AG09319 (cell line): ENCODE measurements at places on chromosomes 4 and X.

DNA sequence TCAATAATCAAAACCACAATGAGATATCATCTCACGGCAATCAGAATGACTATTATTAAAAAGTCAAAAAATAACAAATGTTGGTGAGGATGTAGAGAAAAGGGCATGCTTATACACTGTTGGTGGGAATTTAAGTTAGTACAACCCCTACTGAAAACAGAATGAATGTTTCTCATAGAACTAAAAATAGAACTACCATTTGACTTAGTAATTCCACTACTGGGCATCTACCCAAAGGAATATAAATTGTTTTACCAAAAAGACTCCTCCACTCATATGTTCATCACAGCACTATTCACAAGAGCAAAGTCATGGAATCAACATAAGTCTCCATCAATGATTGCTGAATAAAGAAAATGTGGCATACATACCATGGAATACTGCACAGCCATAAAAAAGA lies 278.1 kb upstream of the ARSJ start:
- DNase-seq: no peak

DNA sequence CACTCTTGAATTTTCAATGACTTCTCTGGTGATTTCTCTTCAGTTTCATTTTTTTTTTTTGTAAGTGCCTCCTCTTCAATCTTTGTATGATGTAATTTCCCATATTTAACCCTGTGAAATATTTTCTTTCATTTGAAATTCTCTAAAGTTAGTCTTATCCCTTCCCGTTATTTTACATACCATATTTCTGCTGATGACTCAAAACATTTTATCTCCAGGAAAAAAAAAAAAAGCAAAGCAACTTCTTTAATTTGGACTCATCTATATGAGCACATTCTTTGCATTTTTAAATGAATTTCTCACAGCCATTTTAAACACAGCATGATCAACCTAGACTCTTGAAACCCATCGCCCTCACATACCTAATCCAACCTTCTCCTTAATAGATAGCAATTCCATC lies 1831.4 kb downstream of the ARAP2 start:
- DNase-seq: no peak

DNA sequence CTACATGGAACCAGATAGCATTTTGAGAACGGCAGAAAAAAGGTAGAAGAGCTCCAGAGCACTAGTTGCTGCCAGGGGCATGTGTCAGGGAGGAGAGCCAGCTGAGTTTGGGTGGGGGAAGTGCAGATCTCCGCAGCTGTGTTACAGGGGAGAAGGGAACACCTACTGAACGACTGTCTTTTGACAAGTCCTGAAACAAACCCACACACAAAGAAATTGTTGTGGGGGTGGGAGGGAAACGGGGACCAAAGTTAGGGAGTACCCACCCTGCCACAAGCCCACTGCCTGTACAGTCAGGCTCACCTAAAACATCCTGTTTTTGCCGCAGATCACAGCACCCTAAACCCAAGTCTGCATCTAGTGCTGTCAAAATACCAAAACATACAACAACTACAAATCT lies 55.5 kb downstream of the LEF1 start:
- no peak for DNase-seq

- DNase-seq: no peak
These were observed 1071.8 kb downstream of the CCSER1 start for GRCh38 chr4:91198951-91199350.

DNA sequence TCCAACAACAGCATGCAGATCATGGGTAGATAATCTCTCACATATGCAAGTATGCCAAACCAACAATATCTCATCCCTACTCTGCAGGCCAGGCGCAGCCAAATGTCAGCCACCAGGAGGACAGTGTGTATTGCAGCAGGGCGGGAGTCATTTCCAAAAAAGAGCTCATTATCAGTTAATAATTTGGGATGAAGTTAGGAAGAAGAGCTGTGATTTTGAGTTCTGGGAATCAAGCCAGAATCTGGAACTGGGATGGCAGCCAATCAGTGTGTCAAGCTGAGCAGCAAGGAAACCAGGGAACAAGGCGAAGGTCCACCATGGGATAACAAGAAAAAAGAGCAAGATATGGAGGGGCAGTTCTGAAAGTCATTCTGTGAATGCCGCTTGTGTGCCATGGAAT lies 88.2 kb upstream of the CAMK2D start:
- no peak for DNase-seq

GRCh38 chrX:1355131-1356046 lies 18.8 kb downstream of the IL3RA start:
- no peak for DNase-seq

DNA sequence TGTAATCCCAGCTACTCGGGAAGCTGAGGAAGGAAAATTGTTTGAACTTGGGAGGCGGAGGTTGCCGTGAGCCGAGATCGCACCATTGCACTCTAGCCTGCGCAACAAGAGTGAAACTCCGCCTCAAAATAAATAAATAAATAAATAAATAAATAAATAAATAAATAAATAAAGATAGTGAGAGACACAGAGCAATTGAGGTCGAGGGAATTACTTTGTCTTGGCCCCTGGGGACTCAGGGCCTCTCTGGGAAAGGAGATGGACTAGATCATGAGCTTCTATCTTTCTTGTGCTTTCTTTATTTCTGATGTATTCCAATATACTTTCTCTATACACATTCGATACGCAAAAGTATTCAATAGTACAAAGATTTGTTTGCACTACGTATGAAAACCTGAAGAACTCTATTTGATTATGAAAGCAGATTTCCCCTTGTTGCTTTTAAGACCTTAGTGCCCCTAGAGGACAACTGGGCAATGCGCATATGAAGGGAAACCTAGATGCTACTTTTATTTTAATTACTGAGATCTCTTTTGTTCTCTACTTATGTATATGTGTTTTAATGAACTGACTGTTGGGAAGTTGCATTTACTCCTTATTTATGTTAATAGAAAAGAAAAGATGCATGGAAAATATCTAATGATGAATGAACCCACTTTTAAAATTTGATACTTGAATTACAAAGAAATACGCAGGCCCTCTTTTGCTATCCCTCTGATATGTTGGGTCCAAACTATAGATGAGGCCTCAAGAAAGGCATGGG lies 12.8 kb upstream of the ELOVL6 start:
- no peak for DNase-seq

- no peak for DNase-seq
These were observed 46.0 kb downstream of the TFDP3 start for GRCh38 chrX:133171962-133172708.

DNA sequence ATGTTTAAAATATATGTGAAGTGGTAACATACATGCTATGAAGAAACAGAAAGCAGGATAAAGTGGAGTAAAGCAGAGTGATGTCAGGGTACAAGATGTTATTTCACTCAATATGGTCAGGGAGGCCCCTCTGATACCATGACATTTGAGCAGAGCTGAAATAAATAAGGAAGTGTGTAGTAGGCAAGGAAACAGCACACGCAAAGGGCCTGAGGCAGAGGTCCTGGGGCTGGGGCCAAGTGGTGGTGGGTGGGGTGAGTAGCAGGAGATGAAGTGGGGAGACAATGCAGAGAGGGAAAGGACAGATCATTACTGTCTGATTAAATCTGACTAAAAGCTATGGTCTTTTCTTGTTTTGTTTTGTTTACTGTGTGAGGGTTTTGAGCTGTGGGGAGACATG lies 61.1 kb downstream of the FAM13A start:
- DNase-seq: no peak

DNA sequence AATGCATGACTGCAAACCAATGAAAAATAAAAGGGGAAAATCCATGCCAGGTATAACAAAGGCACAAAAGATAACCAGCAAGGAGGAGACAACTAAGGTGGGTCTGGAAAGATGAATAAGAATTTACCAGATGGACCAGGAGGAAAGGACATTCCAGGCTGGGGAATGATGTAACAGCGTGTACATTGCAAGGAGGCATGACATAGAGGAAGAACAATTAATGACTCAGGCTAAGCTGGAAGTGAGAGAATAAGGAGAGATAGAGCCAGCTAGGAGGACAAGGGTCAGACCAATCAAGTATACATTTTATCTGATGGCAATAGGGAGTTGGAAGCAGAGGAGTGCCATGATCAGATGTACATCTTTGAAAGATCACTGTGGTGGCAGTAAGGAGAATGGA lies 57.0 kb downstream of the MTMR8 start:
- DNase-seq: no peak

GRCh38 chrX:53263597-53264094 lies 17.7 kb downstream of the IQSEC2 start:
- no peak for DNase-seq

DNA sequence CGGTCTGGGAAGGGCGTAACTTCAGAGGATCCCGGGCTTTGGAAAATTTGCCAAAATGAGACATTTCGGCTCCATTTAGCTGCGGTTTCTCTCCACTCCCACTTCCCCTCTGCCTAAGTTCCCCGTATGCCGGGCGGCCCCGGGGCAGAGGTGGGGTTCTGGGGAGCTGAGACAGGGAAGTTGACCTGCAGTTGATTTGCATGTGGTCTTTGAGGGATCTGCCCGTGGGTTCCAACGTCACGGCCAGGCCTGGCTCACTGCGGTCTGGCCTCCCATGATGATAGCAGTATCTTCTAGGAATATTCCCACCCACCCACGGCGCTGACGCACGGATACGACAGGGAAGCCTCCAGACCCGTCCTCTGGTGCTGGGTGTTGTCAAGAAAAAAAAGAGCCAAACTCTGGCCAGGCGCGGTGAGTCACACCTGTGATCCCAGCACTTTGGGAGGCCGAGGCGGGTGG lies 27.3 kb upstream of the CRLF2 start:
- DNase-seq: no peak

DNA sequence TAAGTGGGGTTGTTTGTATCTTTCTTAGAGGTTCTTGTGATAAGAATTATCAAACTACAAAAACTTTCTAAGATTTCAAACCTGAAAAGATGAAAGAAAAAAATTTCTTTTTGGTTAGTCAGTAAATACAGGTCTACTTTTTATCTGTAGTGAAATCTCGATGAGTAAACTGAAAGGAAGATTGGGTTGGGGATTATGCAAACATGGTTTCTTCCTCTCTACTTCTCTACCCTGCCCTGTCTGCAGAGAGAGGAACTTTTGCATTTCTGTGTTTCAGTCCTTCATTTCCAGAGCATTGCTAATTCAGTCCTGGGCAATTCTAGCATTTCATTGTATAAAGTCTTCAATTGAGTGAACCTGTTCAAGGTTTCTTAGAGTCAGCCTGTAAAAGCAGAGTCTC lies 51.6 kb upstream of the IL2 start:
- no peak for DNase-seq

GRCh38 chr4:66943112-66943511 lies 602.2 kb downstream of the CENPC start:
- no peak for DNase-seq

- DNase-seq: peak; percentile 47
These were observed 13.7 kb upstream of the PIGA start for GRCh38 chrX:15349046-15349445.

DNA sequence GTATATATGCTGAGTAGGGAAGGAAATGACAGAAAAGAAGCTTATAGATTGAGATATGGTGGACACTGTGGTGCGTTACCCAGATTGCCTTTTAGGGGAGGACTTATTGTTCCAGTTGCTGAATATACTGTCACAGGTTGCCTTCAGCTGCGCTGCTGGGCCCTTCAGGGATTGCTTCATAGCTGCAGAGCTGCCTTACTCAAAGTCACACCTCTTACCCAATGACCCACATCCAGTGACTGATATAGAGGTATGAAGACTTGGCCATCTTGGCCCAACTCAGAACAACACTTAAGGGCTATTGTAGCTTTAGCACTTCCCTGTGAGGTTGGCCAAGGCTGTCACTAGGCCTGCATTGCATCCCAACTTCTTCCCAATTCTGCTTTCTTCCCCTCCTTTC lies 63.4 kb upstream of the TMEM164 start:
- no peak for DNase-seq

DNA sequence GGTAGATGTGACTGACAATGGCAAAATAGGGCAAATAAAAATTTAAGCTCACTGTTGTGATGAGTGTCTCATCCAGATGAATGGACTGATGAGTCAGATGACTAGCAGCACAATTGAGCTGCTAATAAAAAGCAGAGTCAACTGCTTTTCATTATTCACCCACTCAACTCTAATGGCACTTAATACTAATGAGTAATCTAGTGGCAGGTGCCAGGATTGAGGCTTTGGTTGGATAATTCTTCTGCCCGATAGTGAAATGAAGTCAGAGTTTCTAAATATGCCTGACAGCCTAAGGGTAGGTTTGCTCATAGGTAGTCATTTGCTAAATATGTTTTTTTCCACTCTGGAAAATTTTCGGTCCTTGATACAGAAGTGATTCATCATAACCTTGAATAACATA lies 10.4 kb downstream of the OGT start:
- DNase-seq: no peak

GRCh38 chr4:16705341-16705740 lies 193.1 kb downstream of the LDB2 start:
- no peak for DNase-seq

- no peak for DNase-seq
These were observed 83.5 kb upstream of the PLAC1 start for GRCh38 chrX:134741746-134742145.
